ENCODE measurements at places on chromosomes 16 and 17.

DNA sequence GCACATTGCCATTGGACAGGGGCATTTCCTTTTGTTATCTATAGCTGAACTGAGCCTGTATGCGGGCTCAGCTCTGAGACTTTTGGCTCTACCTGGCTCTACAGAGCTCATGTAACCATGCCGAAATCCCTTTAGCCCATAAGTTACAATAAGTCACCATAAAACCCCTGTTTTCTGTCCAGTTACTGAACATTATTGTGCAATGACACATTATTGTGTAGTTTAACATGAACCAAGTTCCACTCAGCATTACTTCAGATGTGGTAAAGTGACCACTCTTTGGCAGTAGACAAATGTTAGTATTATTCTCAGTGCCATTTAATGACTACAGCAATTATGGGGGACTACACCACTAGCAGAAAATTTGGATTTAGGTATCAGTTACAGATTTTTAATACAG, 65.4 kb upstream of the RASL10B start:
- DNase-seq: no peak

GRCh38 chr17:45132320-45132571, at the start of gene PLCD3:
Gene PLCD3 (minus strand): TSS chr17:45132515. CDS start chr17:45132410, 105 bp downstream.
- DNase-seq: no peak

GRCh38 chr16:12235110-12235509, 258.6 kb downstream of the SNX29 start:
- DNase-seq: no peak

- DNase-seq: no peak
Measured at GRCh38 chr17:81833921-81834830, 674 bp downstream of the PPP1R27 start.

DNA sequence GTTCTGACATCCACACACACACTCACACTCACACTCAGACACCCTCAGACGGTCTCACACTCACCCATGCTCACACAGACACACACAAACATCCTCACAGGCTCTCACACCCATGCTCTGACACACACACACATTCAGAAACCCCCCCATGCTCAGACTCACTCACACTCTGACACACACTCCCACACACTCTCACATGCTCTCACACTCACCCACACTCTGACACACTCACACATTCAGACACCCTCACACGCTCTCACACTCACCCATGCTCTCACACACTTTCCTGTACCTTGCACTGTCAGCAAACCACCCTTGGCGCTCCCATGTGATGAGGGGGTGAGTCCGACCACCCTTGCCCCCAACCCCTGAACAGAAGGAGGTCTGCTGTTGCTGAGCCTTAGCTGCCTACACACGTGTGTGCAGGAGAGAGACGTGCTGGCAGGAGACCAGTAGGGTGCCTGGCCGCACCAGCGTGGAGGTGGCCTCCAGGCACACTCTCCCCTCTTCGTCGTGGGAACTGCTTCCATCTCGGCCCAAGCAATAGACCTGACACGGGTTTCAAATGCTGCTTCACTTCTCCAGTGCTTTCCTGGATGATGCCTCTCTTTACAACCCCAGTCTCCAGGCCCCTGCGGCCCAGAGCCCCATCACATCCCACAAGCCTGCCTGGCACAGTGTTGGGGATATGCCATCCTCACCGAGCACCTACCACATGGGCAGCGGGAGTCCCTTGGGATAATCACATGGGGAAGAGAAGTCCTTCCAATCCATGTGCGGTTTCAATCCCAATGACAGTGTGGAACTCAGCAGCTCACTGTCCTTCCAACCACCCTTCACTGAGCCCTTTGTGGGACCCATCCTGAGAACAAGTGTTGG, 267.8 kb upstream of the FOXF1 start:
- no peak for DNase-seq

Data from BE2C (cell line).